ENCODE measurements at places on chromosomes 4 and X.

DNA sequence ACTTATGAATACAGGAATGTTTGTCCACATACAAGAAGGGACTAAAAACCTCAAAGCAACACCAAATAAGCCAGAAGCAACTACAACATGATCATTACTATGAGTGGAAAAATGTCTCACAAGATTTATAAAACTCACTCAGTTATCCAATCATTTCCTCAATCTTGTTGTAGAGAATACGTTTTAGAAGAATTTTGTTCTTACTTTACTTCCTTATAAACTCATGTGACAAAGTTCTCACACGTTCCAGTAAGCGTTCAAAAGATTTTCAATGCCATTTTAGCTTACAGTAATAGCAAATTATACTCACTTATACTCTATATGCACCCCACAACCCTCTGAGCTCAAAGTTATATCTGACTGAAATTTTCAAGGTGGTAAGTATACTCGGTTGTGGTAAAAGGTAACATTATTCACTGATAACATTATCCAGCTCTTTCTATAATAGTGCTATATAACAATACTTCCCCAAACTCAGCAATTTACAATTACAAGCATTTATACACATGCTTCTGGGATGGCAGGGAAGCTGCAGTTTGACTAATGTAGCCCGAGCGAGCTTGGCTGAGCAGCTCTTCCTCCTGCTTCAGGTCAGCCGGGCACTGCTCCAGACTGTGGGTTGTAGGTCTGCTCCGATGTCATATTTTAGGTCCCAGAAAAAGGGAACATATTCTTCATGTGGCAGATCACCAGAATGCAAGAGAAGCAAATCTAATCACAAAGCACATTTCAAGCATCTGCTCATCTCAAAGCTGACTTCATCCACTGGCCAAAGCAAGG lies 226.3 kb downstream of the RCHY1 start:
- DNase-seq = no peak

GRCh38 chr4:128880662-128881061 lies 71.2 kb downstream of the JADE1 start:
- no peak for DNase-seq

GRCh38 chrX:39840581-39841093 lies 257.1 kb downstream of the BCOR start:
- no peak for DNase-seq

GRCh38 chr4:10640561-10641201 lies 43.9 kb downstream of the CLNK start:
- no peak for DNase-seq

- no peak for DNase-seq
Observed at GRCh38 chrX:150602296-150602695, 33.9 kb downstream of the MTM1 start.

DNA sequence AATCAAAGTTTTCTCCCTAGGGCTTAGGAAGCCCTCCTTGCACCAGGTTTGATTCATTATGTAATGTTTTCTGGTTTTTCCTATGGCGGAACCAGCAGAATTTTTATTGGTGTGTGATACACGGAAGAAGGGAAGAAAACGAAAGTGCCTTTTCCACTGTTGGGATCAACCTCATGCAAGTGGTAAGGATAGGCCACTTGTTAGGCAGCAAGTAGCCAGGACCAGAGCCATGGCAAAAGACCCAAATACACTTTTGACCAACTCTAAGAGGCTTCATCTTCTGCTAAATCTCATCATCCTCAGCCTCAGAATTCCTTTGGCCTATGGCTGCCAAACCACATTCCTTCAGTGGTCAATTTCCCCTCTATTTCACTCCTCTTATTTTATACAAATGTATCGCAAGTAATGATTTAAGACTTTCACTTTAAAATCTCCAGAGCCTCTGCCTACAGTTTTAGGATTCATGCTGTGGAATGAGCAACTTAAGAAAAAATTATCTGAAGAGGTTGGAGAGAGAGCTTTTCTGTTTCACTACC lies 21.2 kb downstream of the PPAT start:
- DNase-seq = peak; percentile 40

GRCh38 chr4:166930464-166930863 lies 303.8 kb downstream of the SPOCK3 start:
- DNase-seq = no peak
